ENCODE measurements at places on chromosomes 6 and 20.

DNA sequence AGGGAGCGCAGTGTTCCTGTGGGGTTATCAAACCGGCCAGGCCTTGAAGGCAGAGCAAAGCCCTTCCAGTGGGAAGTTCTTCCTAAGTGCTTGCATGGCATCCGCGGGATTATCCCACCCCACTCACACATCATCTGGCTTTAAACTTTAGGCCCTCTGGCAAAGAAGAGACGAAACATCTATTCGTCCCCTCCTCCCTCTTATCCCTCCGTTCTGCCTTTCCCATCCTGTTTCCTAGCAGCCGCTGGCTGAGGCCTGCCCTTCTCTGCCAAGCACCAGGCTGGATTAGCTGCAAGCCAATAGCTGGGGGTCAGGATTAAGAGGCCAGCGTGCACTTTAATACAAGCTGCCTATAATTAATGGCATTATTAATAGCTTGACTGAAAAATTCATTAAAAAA, 621.0 kb downstream of the PKHD1 start:
- DNase-seq: no peak

DNA sequence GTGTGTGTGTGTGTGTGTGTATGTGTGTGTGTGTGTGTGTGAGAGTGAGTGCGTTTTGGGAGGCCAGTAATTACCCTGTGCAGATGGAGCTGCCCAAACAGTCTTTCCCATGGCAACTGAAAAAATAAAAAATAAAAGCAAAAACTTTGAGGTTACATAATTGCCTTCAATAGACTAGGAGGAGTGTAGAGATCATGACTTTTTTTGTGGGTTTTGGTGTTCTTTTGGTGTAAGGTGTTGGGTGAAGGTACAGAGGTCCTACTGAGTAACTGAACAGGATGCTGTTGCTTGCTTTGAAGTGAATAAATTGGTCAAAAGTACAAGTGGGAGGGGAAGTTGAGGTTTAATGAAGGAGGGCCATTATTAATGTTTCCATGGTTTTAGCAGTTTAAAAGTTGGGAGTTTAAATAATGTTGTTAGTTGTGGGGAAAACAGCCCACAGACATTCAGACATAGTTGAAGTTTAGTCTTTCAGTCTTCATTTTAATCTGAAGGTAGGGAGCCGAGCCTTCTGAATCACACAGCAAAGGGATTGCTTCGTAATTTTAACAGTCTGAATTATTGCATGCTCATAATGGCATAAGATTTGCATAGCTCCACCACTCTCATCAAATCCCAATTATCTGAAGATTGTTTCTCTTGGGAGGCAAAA, 251.4 kb downstream of the PRL start:
- no peak for DNase-seq

GRCh38 chr20:33636776-33637175, 25.4 kb upstream of the C20orf144 start:
- DNase-seq: no peak

- no peak for DNase-seq
Measured at GRCh38 chr6:49576618-49577017, 26.1 kb downstream of the C6orf141 start.

GRCh38 chr20:57737349-57737748, 27.5 kb upstream of the PMEPA1 start:
- DNase-seq: no peak

DNA sequence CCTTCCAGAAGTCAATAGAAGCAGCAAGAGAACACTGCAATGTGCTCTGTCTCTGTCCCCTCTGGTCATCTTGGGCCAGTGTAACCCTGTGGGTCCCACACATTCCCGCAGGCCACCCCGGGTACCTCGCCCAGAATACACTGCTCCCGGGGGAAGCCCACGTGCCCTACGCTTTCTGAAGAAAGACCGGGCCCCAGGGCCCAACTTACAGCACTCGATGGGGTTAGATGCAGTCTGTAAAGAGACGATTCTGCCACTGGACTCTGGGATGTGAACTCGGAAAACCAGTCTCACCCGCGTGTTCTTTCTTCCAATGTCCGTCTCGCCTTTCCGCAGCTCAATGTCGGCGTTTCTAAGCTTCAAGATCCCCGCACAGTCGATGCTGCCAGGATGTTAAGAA, 68.7 kb downstream of the NFATC2 start:
- DNase-seq: no peak

- DNase-seq: no peak
Measured at GRCh38 chr6:137736048-137736818, 130.8 kb upstream of the TNFAIP3 start.

- no peak for DNase-seq
Measured at GRCh38 chr6:121612927-121613326, 177.5 kb downstream of the GJA1 start.

- DNase-seq: no peak
Measured at GRCh38 chr6:16741112-16742016, 19.9 kb downstream of the ATXN1 start.

- DNase-seq: no peak
Measured at GRCh38 chr6:129516005-129516404, 194.0 kb downstream of the ARHGAP18 start.

DNA sequence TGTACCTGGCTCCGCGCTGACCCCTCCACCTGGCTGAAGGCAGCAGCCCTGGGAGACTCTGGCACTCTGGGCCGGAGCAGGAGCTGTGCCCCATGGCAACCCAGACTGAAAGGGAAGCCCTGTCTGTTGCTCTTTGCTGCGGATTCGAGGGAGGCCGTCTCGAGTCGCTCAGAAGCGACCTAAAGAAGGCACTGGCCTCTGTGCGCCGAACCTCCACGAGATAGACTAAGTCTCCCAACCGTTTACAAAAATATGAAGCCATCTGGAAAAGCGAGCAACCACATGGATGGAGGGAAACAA, 10.5 kb upstream of the TBX18 start:
- DNase-seq: no peak

GRCh38 chr6:90425161-90425641, 128.6 kb upstream of the BACH2 start:
- no peak for DNase-seq

DNA sequence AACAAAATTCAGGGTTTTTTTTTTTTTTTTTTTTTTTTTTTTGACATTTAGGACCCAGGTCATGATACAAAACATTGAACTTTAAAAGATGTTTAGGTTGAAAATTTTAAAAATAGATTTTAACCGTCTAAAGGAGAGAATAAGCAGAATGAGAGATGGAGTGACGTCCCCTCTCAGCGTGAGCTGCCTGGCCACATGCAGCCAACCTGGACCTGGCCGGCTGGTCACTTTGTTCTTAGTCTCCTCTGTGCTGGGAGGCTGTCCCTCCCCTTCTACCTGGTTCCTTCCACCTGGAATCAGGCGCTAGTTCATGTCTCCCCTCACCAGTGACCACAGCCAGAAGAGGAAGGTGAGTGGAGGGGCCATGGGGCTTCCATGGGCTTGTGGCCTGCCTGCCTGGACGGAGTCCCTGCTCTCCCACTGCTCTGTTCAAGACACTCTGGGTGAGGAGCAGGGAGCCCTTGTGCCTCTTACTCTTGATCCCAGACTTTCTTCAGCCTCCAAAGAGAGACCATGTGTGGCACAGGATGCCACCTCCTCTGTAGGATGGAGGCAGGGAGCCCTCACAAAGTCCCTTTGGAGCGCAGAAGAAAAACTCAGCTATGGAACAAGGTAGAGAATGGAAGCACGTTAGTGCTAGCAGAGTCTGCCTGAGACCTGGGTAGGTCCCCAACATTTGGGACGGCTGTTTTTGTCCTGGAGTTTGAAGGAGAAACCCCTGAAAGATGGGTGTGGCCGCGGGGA, 31.7 kb downstream of the IRF4 start:
- DNase-seq: no peak

GRCh38 chr6:151007076-151007475, 141.6 kb downstream of the MTHFD1L start:
- DNase-seq: no peak

DNA sequence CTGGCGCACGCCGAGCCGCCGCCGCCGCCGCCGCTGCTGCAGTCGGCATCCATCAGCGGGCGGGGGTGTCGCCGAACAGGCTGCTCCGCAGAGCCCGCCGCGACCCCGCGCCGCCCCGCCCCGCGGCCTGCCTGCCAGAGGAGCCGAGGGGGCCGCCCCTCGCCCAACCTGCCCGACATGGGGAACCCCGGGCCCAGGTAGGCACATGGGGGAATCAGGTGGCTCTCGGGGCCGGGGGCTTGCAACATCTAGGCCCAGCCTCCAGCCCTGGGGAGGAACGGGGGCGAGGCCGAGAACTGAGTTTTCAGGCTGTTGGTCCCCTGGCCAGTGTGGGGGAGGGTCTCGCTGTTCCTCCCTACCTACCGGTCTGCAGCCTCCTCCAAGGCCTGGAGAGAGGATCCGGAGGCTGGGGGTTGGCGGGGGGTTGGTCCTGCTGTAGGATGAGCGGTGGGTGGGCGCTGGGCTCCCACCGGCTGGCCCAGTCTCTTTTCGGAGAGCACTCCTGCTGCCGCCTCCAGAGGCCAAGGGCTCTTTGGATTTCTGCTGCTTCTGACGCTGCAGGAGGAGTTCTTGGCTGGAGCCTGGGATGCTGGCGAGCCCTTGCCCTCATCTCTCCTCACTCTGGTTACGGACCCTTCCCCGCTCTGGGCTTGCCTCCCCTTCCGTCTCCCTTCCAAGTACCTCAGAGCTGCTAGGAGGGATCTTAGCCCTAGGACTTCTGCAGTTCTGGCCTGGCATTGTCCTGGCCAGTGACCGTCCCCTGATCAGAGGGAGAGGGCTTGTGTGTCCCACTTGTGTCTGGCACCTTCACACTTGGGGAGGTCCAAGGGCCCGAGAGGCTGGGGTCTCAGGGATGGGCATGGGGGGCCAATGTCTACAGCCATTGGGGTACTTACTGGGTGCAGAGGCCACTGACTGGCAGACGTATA, at the start of gene EPB41L1:
Gene EPB41L1, plus strand, starts transcription at position 41 of the 929 bp plus-strand sequence. CDS start 19,038 bp downstream, outside the sequence.
- DNase-seq: peak; percentile 38

- DNase-seq: no peak
Measured at GRCh38 chr6:21102201-21102600, 491.4 kb upstream of the SOX4 start.

DNA sequence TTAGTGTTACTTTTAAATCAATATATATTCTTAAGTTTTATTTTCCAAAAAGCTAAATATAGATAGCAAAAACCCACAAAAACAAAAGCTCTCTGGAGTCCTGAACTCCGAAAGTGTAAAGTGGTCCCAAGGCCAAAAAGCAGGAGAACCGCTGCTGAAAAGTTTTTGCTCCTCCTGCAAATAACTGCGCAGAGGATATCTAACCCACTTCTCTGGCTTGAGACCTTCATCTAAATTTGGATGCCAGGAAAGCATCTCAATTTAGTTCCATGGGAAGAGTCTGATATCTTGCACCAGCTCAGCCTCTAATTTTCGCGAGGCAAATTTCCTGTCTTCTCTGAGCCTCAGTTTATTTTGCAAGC, 523 bp downstream of the MRPS10 start:
- no peak for DNase-seq

- no peak for DNase-seq
Measured at GRCh38 chr6:151958332-151958731, 150.8 kb downstream of the ESR1 start.

DNA sequence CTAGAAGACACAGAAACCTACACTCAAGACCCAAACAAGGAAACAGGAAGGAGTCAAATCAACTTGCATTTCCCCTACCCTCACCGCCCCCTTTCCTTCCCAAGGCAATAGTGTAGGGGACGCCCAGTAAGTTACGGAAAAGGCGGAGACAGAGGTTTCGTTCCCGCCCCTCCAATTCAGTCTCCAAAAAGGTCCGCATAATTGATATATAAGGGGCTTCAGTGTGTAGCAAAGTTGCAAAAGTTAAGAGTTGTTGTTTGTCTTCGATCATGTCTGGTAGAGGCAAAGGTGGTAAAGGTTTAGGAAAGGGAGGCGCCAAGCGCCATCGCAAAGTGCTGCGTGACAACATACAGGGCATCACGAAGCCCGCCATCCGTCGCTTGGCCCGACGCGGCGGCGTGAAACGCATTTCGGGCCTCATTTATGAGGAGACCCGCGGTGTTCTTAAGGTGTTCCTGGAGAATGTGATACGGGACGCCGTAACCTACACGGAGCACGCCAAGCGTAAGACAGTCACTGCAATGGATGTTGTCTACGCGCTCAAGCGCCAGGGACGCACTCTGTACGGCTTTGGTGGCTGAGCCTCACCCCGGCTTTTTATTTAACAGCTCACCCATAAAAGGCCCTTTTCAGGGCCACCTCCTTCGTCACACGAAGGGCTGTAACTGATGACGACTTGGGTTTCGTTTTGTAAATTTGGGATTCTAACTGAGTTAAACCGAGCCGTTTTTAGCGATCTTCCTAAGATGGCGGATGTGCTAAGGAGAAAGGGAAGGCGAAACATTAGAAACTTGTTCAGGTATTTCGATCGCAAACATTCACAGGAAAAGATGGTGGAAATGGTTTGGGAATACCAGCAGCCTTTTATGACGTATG, 124.6 kb upstream of the BTN3A2 start:
- DNase-seq: peak; percentile 64

GRCh38 chr20:18428490-18429173, 38.2 kb downstream of the DZANK1 start:
- no peak for DNase-seq

DNA sequence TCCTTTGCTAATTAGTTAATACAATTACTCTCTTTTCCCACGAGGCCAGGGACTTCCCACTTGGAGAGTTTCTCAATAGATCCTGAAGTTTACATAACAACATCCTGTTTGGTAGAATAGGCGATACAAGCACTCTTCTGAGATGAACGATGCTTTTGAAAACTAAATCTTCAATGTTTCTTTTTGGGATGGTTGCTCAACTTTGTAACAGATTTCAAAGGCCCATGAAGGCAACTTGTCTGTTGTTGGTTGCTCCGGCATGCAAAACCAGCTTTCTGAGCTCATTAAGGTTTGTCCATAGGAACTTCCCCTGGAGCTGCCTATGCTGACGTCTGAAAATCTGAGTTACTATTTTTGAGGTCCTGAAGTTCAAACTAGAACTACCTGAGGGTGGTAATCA, 25.9 kb upstream of the ROS1 start:
- no peak for DNase-seq

DNA sequence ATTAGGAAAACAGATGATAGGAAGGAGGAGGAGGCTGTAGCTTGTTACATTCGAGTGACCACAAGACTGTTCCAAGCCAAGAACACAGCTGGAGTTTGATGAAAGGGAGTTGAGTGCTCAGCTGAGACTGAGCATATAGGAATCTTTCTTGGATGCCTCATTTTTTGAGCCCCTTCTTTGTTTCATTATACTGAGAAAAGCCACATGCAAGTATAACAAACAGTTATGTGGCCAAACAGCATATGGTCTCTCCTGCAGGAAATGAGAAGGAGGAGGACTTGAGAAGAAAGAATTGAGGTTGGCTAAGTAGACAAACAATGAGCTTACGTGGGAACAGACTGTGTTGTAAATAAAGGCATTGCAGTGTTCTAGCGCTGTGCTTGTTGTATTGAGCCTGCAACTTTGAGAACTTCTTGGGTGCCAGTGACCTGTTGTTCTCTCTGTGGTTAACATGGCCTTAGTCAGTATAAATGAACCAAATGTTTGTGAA, 78.3 kb downstream of the AKAP7 start:
- no peak for DNase-seq

GRCh38 chr6:144156338-144156737, 6.0 kb downstream of the STX11 start:
- no peak for DNase-seq

DNA sequence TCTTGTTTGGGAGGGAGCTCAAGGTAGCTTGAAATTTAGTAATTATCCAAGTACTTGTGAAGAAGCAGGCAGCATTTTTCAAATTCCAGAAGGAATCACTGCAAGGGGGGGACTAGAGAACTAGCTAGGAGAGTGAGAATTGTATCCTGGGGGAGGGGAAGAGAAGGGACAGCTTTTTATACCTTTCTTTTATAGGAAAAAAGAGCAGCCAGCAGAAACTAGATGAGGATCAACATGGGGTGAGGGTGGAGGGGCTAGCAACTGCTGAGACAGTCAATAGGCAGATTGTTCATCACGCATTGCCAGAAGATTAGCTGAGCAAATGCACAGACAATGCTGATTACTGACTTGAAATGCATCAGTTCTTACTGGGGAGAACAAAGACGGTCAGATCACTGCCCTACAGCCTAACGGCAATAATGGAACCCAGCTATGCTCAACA, 514.3 kb upstream of the CITED2 start:
- no peak for DNase-seq

All from tibial artery (tissue), 4 donors.